ENCODE measurements at places on chromosomes 5 and 9. TPM values are rescaled to one million over a fixed set of nuclear protein-coding genes. Genes with fewer than 3 reads are reported as not detected.

The PIP5K1B gene
- total RNA-seq: 0.09 TPM

DNA sequence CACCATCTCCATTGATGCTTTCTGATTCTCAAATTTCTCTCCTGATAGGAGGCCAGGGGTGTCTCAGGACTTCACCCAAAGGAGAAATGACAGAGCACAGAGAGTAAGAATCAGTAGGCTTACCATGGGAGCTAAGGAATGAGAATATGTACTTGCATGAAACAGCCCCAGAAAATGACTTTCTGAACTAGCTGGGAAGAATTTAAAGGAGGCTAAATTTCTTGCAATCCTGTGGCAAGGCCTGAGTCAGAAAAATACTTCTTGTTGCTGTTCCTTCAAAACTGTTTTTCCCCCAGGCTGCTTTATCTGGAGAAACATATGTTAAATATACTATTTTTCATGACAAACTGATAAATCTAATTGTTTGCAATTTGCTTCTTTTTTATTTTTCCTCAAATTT is 53.4 kb upstream of the FBXL7 start:
- no peak for DNase-seq

DNA sequence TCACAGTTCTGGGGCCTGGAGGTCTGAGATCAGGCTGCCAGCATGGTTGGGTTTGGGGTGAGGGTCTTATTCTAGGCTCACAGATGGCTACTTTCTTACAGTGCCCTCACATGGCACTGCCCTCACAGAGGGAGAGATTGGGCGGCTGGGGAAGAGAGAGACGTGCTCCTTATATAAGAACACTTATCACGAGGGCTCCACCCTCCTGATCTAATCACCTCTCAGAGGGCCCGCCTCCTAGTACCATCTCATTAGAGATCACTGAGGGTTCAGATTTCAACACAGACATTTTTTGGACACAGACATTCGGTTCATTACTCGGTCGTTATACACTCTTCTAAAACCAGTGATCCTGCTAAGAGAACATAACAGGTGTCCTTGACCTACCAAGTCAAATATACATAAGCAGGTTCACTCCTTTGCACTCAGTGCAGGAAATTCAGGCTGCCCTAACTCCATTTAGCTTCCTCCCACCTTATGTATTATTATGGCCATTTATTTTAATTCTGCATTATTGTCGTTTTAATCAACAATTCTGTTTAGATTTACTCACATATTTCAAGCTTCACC is 121.7 kb downstream of the ICE1 start:
- no peak for DNase-seq

GRCh38 chr9:13278023-13278367 is 1.5 kb downstream of the MPDZ start:
- no peak for DNase-seq

DNA sequence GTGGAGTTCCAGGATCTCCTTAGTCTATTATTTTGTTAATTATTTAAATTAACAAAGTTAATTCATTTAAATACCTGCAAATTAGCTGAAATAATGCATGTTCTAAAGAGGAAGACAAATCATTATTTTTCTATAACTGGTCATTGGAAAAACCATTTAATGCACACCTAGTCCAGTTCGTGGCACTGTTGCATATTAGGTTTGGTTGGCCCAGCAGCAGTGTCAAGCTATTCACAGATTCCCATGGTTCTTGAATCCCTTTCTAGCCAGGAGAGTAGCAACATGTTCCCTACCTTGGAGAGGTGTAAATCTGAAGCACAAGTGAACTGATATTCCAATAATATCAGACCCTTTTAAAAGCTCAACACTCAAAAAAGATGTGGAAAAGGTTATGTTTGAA is 155.2 kb downstream of the TMEM161B start:
- no peak for DNase-seq

The GRXCR2 gene
- not detected for total RNA-seq

GRCh38 chr9:32524892-32525708 is 896 bp downstream of the RIGI start:
- DNase-seq: peak; percentile 29

DNA sequence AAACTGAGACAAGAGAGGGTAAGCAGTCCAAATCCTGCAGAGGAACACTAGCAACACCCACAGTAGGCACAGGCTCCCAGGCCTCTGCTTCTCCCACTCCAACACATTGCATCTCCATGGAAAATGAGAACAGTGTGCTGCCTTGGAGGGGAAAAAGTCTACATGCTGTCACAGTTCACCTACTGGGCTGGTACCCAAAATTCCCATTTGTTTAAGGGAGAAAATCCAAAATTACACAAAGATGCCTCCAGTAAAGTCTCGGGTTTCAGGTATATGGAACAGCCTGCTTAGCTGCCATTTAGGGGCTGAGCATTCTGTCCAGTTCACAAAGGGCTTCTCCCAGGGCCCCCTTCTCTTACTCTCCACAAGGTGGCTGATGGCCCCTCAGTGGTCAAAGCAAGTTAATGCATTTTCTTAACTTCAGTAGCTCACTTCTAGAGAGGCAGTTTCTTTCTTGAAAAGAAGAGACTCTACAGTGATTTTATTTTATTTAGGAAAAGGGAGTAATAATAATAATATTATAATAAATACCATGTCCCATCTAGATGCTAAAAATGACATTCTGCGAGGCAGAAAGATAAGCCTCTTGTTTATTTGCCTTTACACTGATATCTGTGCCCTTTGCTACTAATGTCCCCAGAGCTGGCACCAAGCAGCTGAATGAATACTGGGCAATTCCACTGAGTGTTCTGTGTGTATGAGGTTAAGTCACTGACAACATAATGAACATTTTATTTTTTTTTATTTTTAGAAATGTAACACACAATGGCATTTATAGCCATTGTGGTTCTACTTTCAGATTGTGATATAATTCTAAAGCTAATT is 89.4 kb downstream of the RGS7BP start:
- DNase-seq: no peak

DNA sequence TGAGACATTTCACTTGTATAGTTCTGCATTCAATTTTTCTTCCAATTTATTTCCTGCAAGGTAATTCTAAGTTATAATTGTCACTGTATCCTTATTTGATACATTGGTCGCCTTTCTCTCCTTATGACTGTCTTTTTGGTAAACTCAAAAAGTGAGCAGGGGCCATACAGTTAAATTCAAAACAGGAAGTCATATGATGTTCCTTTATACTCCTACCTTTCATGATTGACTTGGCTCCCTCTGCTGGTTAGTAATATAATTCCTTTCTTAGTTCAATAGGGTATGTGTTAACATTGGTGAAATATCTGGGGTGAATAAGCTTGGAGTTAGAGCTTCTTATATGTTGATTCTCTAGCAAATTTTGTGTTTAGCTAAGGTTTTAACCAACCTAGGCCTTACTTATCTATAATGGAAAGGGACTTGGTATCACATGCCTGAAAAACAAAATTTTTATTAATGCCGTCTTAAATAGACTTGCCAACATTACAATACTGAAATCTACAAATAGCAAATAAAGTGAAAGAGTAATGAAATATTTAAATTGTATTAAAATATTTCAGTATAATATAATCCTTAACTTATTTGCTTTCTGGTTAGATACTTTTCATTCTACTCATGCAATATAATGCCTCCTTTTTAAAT is 6.0 kb upstream of the NIPBL start:
- peak; percentile 33 for DNase-seq

The ANKRD18A gene
- 1.1 TPM for total RNA-seq

DNA sequence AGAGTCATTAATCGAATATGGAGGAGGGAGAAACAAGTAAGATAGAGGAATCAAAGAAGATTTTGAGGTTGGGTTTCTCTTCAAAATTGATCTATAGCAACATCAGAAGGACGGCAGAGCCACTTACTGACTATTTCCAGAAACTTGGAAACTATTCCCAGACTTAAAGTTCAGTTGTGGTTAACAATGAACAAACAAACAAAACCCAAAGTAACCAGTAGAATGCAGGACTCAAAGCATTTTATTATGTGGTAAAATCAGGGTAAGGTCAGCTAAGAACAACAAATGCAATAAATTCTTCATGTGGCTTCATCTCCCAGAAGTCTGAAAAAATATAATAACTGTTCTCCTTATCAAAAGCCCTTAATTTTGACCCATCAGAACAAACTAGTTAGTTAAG is 54.9 kb upstream of the OSMR start:
- no peak for DNase-seq

DNA sequence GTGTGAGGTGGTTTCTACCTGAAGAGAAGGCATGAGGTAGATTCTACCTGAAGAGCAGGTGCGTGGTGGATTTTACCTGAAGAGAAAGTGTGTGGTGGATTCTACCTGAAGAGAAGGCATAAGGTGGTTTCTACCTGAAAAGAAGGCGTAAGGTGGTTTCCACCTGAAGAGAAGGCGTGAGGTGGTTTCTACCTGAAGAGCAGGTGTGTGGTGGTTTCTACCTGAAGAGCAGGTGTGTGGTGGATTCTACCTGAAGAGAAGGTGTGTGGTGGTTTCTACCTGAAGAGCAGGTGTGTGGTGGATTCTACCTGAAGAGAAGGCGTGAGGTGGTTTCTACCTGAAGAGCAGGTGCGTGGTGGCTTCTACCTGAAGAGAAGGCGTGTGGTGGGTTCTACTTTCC is 192.8 kb downstream of the MED10 start:
- DNase-seq: no peak

GRCh38 chr5:83096660-83097339 is 19.5 kb downstream of the XRCC4 start:
- peak; percentile 35 for DNase-seq

- no peak for DNase-seq
Measured at GRCh38 chr9:134321531-134321930, 4.7 kb upstream of the RXRA start.

Data from Daoy (cell line).